ENCODE measurements at places on chromosomes 2 and 18. TPM values are rescaled to one million over a fixed set of nuclear protein-coding genes. Genes with fewer than 3 reads are reported as not detected.

DNA sequence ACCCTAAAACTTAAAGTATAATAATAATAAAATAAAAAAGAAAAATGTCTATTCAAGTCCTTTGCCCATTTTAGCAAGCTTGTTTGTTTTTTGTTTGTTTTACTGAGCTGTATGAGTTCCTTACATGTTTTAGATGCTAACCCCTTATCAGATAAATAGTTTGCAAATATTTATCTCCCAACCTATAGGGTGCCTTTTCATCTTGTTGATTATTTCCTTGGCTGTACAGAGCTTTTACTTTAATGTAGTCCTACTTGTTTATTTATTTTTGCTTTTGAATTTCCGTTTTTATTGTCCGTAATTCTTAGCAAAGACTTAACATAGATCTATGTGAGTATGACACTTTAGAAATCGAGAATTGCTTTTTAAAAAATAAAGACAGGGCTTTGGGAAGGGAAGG lies 17.8 kb downstream of the PXDN start:
- DNase-seq, result no peak

DNA sequence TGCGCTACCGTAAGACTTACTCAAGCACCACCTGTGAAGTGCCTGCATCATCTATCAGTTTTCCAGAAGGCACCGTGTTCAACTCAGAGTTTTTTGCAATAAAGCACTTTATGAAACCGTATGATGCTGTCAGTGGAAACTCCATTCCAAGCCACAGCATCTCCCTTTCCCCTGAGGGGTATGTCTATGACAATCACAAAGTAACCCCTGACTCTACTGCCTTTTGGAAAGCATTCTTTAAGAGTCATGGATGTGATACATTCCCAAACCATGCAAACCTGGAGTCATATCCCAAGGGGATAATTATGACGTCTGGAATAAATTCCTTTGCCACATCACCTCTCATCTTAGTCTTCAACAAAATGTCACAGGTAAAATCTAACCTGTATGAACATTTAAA lies 39.2 kb downstream of the UNC50 start:
- DNase-seq, result no peak

The RAB11FIP5 gene
- 15.6 TPM for polyA plus RNA-seq

- no peak for DNase-seq
Observed at GRCh38 chr2:74696829-74697228, 42.8 kb downstream of the SEMA4F start.

The MRPL44 gene
- polyA plus RNA-seq, result 23.7 TPM

- no peak for DNase-seq
Observed at GRCh38 chr2:202387608-202388342, 11.6 kb downstream of the BMPR2 start.
